ENCODE measurements at places on chromosomes 4 and X.

DNA sequence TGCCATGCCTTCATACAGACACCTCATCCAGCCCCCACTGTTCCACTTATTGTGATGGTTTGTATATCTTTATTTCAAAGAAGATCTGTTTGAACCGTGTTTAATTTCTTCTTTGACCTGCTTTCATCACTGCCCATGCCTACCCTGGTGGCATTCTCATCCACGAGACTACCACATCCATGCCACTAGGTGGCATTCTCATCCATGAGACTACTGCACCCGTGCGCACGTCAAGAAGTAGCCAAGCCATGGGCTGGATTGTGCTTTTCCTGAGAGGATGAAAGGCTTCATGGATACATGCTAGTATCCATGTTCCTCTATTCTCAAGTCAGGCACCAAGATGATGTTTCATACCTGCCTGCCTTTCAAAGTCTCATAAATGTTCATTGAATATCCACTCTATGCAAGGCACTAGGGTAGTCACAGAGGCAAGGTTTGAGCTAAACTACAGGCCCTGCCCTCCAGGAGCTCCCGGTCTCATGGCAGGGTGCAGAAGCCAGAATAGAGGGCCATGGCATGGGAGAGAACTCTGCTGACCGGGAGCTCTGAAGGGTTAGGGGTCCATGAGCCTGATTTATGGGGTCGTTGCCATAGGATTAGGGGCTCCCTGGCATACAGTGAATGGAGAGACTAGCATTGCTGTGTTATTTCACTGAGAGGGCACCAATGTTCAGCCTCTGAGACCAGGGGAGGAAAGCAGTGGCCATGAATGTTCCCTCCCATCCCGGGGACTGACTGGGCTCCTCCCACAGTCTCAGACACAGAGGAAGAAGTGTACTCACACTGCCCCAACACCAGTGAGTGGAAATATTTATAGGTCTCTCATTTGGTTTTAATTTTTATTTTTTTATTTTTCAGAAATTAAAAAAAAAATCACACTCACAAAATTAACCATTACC lies 24.8 kb upstream of the EOLA2 start:
- DNase-seq: peak; percentile 74

GRCh38 chr4:23888421-23889319 lies 1.2 kb downstream of the PPARGC1A start:
- peak; percentile 58 for DNase-seq

- DNase-seq: no peak
Observed at GRCh38 chr4:36241771-36242170, 2.5 kb downstream of the ARAP2 start.

- no peak for DNase-seq
Observed at GRCh38 chr4:104693601-104694201, 199.0 kb upstream of the CXXC4 start.

DNA sequence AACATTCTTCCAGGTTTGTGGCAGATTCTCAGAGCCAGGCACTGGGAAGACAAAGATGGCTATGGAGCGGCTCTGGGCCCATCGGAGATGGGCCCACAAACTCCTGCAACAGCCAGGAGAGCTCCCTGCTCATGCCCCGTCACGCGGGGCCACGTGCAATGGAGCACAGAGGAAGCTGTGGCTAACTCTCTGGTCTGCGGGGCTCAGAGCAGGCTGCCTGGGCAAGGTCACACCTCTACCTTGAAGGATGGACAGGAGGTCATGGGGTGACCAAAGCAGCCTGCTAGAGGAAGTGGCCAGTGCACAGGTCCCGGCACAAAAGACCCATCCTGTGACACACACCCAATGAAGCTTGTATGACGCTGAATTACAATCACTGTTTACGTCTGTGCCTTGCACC lies 45.2 kb downstream of the C4orf50 start:
- no peak for DNase-seq

DNA sequence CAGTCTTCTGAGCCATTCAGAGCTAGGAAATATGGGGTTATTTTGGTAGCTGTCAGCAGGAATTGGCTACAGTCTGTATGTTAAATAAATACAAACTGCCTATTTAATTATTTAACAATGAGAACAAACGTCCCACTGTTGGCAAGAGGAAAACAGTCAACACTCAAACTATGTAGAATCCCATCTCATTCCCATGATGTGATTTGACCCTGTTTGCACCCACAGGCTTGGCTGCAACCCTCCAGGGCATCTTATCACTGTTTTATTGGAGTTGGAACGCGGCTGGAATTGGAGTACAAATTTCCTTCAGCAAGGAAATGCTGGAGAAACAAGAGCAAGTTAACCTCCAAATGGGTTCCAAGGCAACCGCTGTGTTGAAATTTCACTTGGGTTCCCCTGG lies 124.0 kb downstream of the KIT start:
- DNase-seq: peak; percentile 45

GRCh38 chr4:151952711-151953254 lies 192.0 kb upstream of the GATB start:
- DNase-seq: no peak

DNA sequence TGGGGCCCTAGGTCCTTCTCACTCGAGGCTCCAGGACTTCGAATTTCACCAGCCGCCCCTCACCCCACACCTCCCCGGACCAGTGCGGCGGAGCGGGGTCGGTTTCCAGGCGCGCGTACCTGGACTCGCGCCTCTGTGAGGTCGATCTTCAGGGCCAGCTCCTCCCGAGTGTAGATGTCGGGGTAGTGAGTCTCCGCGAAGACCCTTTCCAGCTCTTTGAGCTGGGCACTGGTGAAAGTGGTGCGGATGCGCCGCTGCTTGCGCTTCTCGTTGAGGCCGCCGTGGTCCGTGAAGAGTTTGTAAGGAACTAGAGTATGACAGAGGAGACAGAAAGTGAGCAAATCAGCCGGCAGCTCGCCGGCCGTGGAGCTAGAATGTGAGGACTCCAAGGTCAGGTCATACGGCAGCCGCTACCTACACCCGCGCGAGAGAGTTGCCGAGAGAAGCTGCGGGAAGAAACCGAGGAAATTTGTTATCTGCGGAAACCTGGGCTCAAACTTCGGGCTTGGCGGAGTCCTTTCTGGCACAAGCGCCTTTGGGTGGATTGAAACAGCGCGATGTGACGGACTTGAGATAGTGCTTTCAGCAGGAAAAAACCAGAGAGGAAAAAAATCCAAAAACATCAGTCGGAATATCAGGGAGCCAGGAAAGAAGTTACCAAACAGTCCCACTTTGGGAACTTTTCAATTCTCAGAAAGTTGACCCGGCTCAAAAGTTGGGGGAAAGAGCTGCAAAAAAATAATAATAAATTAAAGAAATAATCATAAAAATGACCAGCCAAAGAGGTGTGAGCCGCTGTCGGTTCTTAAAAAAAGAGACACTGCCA lies 1.1 kb downstream of the PHOX2B start:
- no peak for DNase-seq

DNA sequence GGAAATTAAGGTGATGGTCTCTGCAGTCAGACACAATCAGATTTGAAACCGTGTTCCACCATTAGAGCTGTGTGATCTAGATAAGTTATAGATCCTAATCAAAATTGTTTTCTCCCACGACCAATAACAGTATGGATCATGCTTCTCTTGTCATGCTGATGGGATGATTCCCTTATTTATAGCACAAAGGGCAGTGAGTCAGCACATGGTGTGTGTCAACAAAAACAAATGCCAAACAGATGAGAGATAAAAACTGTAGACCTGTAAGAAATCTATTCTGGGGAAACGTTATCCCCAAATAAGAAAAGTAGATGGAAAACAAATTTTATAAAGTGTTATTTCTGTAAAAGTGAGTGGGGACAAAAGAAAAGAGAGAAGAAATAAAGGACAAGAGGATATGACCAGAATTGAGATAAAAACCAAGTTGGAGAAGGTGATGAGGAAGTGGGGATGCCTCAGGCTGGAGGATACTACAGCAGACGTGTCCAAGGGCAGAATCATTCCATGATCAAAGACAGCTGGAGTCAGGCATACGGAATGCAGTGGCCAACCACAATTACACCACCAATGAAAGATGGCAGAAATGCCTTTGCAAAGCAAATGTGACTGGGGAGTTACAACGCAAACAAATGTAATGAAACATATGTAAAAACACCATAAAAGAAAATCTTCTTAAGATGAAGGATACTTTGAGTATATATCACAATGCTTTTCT lies 377.8 kb upstream of the PRKX start:
- peak; percentile 36 for DNase-seq

DNA sequence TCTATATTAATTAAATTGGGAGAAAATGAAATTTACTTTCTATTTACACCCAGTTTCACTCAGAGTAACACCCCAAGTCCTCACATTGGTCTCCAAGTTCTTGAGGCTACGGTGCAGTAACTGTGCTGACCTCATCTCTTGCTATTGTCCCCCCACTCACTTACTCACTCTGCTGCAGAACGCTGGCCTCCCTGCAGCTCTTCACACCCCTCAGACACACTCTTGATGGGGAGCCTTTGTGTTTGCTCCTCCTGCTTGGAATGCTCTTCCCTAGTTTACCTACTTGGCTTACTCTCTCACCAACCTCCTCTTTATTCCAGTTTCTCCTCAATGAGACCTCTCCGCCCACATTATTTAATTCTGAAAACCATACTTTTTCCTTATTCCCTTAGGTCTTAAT lies 22.2 kb upstream of the SPARCL1 start:
- DNase-seq: no peak

DNA sequence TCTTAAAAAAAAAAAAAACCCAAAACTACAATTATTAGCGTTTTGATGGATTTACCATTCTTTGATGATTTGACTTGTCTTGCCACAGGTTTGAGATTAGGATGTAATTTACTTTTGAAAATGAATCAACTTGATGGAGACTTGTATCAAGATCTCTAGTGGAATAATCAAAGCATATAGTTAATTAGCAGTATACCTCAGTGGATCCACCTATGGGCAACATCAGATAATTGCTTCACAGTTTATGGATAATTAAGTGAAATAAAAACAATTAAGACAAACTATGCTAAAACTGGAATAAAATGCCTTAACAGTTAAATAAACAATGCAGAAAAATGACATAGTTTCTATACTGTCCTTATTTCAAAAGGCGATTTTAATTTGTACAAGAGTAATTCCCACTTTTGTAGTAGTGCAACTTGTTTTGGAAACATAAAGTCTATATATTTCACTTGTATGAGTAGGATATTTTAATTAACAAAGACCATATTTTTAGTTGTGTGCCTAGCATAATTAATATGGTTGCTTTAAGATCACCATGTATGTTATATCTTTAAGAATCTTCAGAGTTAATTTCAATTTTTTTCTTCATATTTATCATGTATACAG lies 4.2 kb downstream of the CPEB2 start:
- DNase-seq: no peak

- DNase-seq: no peak
Observed at GRCh38 chrX:139192386-139192961, 338.1 kb upstream of the F9 start.

- DNase-seq: no peak
Observed at GRCh38 chr4:5926598-5926997, 33.7 kb upstream of the CRMP1 start.

DNA sequence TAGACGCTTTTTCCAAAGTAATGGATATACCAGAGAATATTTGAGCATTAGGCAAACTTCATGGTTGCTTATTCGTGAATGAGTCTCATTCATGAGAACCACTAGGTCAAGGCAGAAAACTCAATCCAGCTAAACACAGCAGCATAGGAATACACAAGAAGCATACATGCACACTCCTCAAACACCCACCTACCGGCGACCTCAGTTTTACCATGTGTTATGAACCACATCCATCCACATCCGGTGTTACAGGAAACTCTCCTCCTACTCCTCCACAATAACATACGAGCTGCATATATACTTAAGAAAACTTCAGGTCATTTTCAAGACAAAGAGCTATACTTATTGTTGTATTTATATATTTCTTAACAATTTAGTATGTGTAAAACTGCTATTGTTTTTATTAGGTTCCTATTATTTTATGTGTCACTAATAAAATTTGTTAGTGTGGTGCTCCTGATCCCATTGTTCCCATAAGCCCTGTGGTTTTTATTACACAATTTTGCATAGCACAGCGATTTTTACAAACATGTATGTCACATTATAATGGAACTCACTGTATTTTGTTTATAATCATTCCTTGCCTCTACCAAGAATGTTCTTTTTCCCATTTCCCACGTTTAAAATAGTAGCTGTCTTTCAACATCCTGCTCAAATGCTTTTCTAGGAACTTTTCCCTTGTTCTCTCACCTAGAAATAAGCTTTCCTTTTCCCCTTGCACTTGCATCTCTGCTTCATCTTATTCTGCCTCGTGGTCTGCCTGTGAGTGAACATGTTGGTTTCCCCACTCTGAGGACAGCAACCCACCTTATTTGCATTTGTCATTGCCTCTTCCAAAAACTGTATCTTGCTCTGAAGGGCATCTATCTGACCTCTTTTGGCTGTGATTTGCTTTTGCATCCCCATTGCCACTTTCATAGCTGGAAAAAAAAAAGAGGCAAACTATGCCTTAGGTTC lies 48.3 kb downstream of the STBD1 start:
- DNase-seq: no peak

GRCh38 chrX:15242899-15243555 lies 26.9 kb downstream of the ASB9 start:
- DNase-seq: peak; percentile 49

DNA sequence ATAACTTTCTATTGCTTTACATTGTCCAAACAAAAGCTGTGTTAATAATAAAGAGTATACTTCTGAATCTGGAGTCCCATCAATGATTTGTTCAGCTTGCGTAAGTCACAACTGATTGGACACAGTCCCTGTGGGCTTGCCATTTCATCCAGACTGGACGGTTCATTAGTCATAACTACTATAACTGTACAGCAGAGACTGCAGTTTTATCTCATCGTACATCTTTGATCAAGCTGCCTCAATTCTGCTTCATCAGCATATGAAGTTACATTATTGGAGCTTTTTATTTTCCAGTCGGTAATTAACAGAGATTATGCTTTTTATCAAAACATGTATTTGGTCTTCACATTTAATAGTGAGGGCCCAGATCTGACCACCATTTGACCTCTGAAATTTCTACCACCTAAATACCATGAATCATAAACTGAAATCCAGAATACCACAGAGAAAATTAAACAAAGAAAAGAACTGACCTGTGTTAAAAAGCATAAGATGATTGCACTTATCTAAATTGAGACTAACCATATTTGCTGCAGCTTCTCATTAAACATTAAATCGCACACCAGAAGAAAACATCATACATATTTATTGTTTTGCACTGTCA lies 12.5 kb upstream of the MAB21L2 start:
- no peak for DNase-seq

GRCh38 chrX:42499620-42500019 lies 278.3 kb downstream of the PPP1R2C start:
- DNase-seq: no peak

DNA sequence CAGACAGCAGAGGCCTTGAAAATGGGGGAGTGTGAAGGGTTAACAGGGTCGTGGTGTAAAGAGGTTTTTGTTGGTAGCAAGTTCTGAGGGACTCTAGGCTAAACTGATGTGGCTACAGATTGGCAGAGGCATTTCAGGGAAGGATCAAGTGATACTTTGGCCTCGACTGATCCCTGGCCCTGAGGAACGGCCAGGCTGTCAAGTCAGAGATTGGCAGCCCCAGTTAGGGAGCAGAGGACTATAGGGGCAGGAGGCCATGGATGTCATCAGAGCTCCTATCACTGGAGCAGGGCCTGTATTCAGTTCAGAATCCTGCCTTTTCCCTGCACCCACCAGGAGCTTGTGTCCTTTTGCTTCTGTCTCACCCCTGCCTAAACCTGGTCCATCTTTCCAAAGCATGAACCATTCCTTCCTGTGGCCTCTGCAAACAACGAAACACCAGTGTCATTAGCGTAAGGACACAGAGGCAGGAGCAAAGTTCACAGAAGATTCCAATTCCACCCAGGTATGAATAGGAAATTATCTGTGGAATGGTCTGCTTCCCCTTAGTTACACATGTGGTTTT lies 613.1 kb downstream of the MID1IP1 start:
- DNase-seq: no peak

Measured in fibroblast of skin of back (primary cell).